NCI-H2029 treated with DMSO at 0.1 percent for 48 hours (cell line): ENCODE measurements at places on chromosomes 4 and X.

DNA sequence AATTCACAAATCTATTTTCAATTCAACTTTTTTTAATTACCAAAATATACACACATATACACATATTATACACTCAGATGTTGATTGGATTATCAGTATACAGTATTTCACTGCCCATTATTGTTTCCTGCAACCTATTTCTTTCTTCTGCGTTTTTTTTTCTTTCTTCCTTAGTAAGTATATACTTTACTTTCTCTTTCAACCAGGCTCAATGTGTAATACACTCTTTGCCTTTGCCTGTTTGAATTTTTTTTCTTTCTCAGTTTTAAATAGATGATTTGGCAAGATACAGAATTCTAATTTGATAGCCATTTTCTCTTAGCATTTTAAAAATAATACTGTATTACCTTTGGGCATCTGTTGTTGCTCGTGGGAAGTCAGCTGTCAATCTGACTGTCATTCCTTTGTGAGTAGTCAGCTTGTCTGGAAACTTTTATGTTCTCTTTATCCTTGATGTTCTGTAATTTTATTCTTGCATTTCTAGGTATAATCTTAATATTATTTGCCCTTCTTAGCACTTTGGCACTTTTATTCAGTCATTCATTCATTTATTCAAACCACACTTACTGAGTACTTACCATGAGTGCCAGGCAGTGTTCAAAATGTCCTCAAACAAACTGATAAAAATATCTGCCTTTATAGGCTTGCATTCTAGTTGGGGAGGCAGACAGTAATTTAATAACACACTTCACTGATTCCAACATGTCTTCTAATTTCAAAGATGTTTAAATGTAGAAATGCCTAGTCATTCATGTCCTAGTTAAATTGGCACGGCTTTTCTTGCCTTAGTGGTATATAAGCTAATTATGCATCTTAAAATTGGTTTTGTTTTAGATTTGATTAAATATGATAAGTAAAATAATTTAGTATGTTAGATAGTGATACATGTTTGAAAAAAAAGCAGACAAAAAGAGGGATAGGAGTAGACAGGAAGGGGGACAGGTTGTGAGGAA is 3.7 kb downstream of the USP38 start:
- no peak for DNase-seq

DNA sequence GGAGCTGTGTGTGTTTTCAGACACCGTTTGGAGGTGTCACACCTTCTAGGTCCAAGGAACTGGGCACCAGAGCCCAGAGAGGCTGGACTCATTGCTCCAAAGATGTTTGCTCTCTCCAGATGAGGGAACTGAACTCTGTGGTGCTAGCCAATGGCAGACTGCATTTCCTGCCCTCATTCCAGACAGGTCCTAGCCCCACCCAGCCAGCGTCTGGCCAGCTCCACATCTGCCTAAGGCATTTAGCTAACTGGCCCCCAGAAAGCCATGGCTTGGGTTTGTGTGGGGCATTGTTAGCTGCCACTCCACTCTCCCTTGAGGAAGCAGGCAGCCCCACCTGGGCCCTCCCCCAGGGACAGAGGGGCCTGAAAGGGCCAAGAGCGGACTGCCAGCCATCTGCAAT is 11.4 kb downstream of the FGD1 start:
- no peak for DNase-seq

DNA sequence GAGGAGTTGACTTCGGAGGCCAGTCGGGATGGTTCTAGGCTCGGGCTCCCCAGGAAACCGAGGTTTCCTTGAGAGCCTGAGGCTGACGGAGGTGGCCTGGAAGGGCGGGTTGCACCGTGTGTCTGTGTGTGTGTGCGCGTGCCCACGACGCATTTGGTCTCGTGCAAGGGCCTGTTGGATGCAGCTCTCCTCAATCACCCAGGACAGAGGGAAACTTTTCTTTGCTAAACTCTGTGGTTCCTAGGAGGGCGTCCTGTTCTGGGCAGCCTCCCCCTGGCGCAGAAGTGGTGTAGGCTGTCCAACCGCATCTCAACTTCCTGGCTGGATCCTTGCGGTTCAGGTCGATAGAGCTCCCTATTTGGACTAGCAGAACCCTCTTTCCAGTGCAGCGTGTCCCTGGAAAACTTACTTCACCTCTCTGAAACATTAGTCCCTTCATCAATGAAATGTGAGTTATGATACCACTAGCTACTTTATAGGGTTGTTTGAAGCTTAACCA is 973 bp downstream of the STK32B start:
- DNase-seq, result no peak

DNA sequence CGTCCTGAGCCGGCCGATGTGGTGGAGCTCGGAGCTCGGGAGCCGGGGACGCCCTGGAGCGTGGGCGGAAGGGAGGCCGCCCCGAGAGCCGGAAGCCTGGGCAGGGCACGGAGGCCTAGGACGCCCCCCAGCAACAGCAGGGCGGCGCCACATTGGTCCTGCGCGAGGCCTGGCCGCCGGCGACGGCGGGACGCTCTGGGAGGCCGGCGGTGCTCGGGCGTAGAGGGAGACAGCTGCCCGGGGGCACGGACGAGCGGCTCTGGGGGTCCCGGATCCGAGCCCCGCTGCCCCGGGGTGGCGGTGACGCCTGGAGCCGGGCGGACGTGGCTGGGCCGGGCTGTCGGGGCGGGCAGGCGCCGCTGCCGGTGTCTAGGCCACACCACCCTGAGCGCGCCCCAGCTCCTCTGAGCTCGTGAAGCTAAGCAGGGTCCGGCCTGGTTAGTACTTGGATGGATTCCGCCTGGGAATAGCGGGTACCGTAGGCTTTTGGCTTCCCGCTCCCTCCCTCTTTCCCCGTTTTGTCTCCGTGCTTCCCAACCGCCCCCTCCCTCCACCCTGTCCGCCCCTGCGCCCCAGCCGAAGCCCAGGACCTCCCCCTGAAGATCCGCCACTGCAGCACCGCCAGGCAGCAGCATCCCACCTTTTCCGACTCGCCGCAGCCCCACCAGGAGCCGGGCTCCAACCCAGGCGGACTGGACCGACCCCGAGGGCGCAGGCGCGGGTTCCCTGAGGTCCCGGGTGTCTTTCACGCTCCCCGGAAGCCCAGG is 12.1 kb downstream of the FRG2 start:
- no peak for DNase-seq
